ENCODE measurements at places on chromosomes 2 and 18. TPM values are rescaled to one million over a fixed set of nuclear protein-coding genes. Genes with fewer than 3 reads are reported as not detected.

NEU4 gene
- total RNA-seq, result 109 TPM

POU3F3 gene
- not detected for total RNA-seq

GRHL1 gene
- total RNA-seq, result 4.7 TPM

LINC00305 gene
- not detected for total RNA-seq

ZBTB7C gene
- 1.2 TPM for total RNA-seq

KLHL41 gene
- total RNA-seq, result 0.18 TPM

CFAP65 gene
- 0.05 TPM for total RNA-seq

CCDC121 gene
- 1.2 TPM for total RNA-seq

PRSS56 gene
- not detected for total RNA-seq

KLHL30 gene
- total RNA-seq, result 0.10 TPM

ABCB11 gene
- 68.5 TPM for total RNA-seq

SLC23A3 gene
- total RNA-seq, result 2.8 TPM

Measured in left lobe of liver (tissue), 2 donors.